ENCODE measurements at places on chromosomes 3 and 15.

DNA sequence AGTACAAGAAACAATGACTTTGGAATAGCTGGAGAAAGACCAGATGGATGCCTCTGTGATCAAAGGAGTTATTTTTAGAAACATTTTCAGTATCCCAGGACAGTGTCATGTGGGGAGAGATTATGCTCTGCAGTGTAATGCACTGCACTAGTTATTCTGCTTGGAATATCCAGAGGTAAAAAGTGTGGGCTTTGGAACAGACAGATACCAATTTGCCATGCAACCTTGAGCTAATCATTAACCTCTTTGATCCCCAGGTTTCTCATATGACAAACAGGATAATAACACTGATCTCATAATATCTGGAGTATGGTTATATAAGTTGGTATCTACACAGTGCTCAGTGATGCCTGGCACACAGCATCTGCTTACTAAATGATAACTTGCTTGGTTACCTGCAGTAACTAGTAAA, 12.2 kb upstream of the SLC7A14 start:
- DNase-seq, result no peak

DNA sequence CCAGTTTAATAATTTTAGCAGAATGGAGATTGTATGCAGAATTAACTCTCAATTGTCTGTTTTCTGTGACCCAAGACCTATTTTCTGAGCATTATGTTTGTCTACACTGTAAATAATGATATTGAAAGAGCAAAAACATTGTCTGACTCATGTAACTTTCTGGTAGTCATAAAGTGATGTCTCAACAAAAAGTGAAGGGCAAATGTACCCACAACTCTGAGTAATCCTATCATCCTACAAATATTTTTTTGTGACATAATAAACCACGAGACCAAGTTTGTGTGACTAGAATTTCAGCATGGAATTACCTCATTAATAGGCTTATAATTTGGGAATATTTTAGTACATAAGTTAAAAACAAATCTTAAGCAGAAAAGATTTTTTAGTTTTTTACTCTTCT, 15.4 kb upstream of the ABHD10 start:
- DNase-seq, result no peak

DNA sequence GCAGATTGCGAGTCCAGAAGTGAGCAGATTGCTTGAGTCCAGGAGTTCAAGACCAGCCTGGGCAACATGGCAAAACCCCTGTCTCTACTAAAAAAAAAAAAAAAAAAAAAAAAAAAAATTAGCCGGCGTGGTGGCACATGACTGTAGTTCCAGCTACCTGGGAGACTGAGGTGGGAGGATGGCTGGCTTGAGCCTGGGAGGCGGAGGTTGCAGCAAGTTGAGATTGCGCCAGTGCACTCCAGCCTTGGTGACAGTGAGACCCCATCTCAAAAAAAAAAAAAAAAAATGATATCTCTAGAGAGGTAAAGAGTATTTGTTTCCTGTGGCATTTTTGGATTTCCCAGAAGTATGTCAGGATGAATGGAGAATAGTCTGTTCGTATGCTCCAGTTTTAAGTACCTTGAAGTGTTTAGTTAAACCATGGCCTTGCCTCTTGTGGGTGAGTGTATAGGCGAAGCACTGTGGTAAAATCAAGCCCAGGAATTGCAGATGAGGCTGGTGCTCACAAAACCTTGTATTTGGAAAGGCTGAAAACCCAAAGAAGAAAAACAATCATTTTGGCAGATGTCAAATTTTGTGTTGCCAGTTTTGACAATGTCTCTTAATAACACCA, 5.9 kb downstream of the CACNA1D start:
- no peak for DNase-seq

- DNase-seq, result no peak
Observed at GRCh38 chr3:46350262-46350565, 3.7 kb upstream of the CCR2 start.
